ENCODE measurements at places on chromosomes 2 and 18. TPM values are rescaled to one million over a fixed set of nuclear protein-coding genes. Genes with fewer than 3 reads are reported as not detected.
A peak's percentile ranks its signal among the peaks of the same experiment; 100 is the strongest.

DNA sequence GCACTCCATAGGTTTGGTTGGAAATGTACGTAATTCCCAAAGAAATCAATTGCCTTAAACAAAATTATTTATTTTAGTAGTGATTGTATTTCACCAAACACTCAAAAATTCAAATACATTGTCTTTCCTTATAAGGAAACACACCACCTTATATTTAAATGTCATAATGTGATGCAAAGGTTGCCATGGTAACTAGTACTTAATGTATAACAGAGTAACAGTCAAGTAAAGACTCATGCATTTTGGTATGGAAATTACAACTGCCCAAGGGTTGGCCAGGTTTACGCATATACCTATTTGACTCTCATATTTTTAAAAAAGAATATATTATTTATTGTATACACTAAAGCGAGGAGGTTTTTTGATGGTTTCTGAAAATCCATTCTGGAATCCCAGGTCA lies 231.2 kb downstream of the TCF4 start:
- ATAC-seq: no peak

- ATAC-seq: peak; percentile 77
Measured at GRCh38 chr2:102618452-102619413, 620 bp upstream of the SLC9A2 start.

- no peak for ATAC-seq
Measured at GRCh38 chr2:21032338-21033236, 11.3 kb downstream of the APOB start.

DNA sequence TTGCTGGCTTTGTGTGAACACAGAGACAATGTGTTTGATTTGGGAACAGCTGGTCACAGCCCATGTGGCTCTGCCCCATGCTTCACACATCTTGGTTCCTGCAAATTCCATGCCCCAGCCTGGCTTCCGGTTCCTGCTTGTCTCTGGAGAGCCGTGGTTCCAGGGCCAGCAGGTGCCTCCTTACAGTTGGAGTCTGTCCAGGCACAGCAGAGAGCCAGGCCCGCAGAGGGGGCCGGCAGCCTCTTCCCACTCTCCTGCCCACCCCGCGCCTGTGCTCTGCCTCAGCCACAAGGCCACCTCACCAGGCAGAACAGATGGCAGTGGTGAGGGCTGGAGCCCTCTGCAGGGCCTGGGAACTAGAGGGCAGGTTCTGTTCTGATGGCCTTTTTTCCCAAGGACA lies 81.5 kb downstream of the LDLRAD4 start:
- no peak for ATAC-seq

- no peak for ATAC-seq
Measured at GRCh38 chr2:160752475-160753330, 259.1 kb upstream of the RBMS1 start.

DNA sequence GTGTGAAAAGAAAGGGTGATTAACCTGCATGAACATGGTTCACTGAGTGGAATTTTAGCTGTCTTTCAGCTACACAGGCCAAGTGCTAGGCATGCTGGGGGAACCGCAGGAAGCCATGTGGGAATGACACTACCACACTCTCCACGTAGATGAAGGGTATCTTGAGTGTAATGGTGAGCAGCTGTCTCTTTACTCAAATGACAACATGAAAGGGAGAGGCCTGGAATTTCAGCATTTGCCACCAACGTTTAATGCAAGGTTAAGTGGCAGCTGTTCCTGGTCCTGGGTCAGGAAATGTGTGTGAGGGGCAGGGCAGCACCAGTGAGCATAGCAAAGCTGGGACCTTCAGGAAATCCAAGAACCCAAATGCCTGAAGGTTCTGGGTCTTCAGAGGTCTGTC lies 588.4 kb downstream of the SLC4A3 start:
- no peak for ATAC-seq

GRCh38 chr2:212328136-212328535 lies 210.5 kb downstream of the ERBB4 start:
- peak; percentile 52 for ATAC-seq

- ATAC-seq: peak; percentile 94
Measured at GRCh38 chr2:151178207-151178606, 83.5 kb downstream of the RBM43 start.

DNA sequence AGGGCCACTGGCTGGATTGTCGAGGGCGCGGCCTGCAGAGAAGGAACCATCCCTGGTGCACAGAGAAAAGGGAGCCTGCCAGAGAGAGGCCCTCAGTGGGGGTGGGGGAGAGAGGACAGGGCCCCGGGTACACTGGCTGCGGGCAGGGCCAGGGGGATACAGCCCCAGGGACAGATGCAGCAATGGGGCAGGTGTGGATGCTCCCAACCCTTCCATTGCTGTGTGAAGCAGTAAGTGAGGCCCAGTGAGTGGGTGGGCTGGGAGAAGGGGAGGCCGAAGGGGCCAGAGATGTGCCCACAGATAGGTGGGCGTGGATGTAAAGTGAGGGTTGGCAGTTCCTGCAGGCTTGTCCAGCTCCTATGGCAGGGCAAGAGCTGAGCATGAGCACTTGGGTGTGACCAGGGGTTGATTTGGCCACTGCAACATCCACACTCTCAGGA lies 7.4 kb downstream of the AGXT start:
- ATAC-seq: no peak

- ATAC-seq: no peak
Measured at GRCh38 chr2:181164699-181165098, 184.3 kb downstream of the UBE2E3 start.

- ATAC-seq: peak; percentile 53
Measured at GRCh38 chr2:238895891-238896600, 48.2 kb downstream of the TWIST2 start.

GRCh38 chr2:191155608-191156071 lies 4.8 kb upstream of the STAT4 start:
- no peak for ATAC-seq

DNA sequence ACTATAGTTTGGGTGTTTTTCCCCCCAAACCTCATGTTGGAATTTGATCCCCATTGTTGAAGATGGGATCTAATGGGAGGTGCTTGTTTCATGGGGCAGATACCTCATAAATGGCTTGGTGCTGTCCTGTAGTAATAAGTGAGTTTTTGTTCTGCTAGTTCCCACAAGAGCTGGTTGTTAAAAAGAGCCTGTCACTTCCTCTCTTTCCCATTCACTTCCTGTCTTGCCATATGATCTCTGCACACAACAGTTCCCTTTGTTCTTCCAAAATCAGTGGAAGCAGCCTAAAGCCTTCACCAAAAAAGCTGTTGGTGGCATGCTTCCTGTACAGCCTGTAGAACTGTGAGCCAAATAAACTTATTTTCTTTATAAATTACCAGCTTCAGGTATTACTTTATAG lies 768.2 kb upstream of the VRK2 start:
- no peak for ATAC-seq

DNA sequence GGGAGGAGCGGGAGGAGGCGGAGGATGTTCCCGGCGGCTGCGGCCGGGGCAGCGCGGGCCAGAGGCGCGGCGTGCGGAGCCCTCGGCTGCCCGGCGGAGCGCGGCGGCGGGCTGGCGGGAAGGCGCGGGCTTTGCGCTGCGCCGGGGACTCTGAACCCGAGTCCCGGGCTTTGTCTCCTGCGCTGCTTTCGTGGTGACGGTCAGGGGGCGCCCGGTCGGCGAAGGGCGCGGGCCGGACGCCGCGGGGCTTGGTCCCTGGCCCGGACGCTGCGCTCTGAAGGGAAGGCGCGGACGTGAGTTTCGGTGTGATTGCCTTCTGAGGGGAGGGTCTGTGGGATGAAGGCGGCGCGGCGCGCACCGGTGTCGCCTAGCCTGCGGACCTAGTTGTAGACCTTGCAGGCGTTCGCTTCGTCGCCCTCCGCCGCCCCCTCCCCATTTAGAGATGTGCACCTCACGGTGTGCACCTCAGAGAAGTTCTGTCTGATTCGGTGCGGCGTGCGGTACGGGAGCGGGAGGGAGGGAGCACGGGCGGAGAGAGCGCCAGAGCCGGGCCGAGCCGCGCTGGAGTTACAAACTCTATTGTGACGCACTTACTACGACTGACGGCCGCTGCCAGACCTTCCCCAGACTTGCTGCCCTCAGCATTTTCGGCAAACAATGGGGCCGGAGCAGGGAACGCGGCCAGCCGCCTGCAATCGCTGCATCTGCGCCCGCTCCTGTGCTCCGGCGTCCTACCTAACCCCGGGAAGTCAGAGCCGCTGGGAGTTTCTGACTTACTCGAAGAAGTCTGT lies 2.1 kb downstream of the BCL2L11 start:
- ATAC-seq: peak; percentile 28

GRCh38 chr2:38601463-38602135 lies 1.1 kb downstream of the HNRNPLL start:
- no peak for ATAC-seq

- no peak for ATAC-seq
Measured at GRCh38 chr18:44924785-44925499, 244.3 kb downstream of the SETBP1 start.

- no peak for ATAC-seq
Measured at GRCh38 chr2:224851811-224852210, 135.6 kb upstream of the CCDC195 start.

GRCh38 chr18:61281431-61281830 lies 51.8 kb upstream of the CDH20 start:
- ATAC-seq: no peak

DNA sequence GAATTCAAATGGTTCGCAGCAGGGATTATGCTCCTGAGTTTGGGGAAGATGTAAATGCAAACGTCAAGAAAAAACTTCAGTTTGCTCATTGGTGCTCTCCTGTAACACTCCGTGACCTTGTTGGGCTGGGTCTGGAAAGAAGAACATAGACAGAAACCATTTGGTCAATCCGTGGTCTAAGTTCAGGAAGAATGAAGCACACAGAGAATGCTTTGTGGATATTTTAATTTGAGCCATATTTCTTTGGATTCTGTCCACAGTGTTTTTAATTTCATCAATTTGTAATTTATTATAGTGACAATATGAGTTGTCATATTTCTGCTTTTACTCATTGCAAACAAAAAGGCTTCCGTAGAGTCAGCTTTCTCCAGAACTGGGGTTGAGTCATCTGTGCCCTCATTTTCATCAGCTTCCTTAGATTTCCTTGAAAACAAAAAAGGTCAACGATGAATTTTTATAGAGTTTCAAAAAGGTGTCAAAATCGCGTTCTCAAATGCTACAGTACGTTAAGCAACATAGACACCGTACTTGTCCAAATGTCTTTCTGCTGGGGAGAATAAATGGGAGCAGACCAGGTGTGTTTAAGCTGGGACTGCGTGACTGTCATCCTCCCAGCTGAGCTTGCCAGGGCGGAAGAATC lies 606.4 kb downstream of the RNF144A start:
- ATAC-seq: no peak

DNA sequence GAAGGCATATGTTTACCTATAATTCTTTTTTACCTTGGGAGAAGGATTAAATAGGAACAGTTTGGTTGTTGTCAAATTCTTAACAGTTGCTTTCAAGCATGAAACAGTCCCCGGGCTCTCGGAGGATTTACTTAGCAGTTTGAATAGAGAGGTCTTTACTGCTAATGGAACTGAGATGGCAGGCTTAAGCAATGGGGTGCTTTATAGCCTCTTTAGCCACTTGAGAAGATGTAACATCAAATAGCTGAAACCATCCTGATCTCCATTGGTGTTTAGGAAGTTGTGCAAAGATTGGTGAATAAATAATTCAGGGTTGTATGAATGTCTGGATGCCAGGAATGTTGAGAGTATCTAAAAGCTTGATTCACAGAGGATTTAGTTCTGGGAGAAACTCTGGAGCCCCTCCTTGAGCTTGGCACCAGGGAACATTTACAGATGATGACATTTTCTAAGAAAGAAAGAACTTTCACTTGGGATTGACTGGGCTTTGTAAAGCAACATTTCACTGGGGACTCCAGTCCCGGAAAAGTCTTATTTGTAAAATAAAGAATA lies 51.9 kb downstream of the PTPRM start:
- ATAC-seq: no peak

GRCh38 chr2:44301111-44301510 lies 25.8 kb downstream of the SLC3A1 start:
- ATAC-seq: no peak

- ATAC-seq: no peak
Measured at GRCh38 chr2:146451972-146452371, 1392.9 kb upstream of the ACVR2A start.

GRCh38 chr2:24540011-24540477 lies 49.0 kb downstream of the NCOA1 start:
- no peak for ATAC-seq

DNA sequence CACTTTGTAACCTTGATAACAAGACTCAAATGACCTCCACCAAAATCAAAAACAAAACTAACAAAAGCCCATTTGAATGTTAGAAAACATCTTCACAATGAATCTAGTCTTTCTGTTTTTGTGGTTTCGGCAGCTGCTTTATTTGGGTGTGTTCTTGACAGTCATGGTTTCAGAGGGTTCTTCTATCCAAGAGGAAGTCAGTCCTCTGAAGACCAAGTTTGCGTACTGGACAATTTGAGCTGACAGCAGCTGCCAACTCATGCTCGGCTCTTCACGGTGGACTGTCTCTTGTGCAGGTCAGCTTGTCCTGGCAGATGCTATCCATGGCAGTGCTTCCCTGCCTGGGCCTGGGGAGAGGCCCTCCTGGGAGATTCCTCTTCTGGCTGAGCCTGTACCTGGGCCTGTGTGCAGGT lies 91.0 kb downstream of the TMEM17 start:
- no peak for ATAC-seq

GRCh38 chr18:23970161-23971096 lies 44.1 kb upstream of the TTC39C start:
- ATAC-seq: no peak

DNA sequence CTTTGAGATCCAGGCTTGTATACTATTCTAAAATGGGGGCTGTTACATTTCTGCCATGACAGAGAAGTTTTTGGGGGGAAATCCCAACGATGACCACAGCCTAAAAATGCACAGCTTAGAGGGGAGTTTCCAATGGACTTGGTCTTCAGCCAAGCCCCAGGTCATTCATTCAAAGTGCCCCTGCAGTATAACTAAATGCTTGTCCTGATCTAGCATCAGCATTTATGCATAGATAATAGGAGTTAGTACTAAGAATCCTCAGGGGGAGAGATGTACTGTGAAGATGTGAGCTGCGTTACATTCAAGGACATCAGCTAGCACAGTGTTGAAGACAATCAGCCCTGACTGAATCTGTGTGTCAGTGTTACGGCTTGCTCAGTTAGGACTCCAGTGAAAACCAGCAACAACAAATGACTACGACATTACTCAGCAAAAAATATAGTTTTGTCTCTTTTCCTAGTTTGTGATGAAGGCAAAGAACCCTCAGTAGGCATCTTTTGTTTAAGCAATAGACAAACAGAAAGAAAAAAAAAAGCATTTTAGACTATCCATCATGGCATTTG lies 160.9 kb downstream of the ZEB2 start:
- peak; percentile 80 for ATAC-seq

- no peak for ATAC-seq
Measured at GRCh38 chr18:12305930-12306629, 2.0 kb upstream of the TUBB6 start.

POTEC gene
- total RNA-seq: 1.9 TPM

PLB1 gene
- 1.3 TPM for total RNA-seq

REG1B gene
- not detected for total RNA-seq

LBX2 gene
- total RNA-seq: 7.7 TPM

COX5B gene
- total RNA-seq: 399 TPM

CFAP65 gene
- total RNA-seq: 1.1 TPM

DOK1 gene
- total RNA-seq: 5.4 TPM

FLACC1 gene
- 0.94 TPM for total RNA-seq

ASB1 gene
- total RNA-seq: 18.4 TPM

CCNYL1 gene
- total RNA-seq: 8.1 TPM

CPSF3 gene
- total RNA-seq: 44.0 TPM

KCTD1 gene
- total RNA-seq: 17.2 TPM

All from motor neuron (in vitro differentiated cells).